NCI-H1105 treated with DMSO at 0.1 percent for 48 hours (cell line): ENCODE measurements at places on chromosomes 12 and 14.

- DNase-seq = no peak
Observed at GRCh38 chr14:84750763-84751554, 779.0 kb upstream of the FLRT2 start.

- DNase-seq = no peak
Observed at GRCh38 chr12:6157482-6157881, 33.0 kb upstream of the VWF start.

GRCh38 chr14:34536951-34537676, 2.4 kb downstream of the EAPP start:
- no peak for DNase-seq

DNA sequence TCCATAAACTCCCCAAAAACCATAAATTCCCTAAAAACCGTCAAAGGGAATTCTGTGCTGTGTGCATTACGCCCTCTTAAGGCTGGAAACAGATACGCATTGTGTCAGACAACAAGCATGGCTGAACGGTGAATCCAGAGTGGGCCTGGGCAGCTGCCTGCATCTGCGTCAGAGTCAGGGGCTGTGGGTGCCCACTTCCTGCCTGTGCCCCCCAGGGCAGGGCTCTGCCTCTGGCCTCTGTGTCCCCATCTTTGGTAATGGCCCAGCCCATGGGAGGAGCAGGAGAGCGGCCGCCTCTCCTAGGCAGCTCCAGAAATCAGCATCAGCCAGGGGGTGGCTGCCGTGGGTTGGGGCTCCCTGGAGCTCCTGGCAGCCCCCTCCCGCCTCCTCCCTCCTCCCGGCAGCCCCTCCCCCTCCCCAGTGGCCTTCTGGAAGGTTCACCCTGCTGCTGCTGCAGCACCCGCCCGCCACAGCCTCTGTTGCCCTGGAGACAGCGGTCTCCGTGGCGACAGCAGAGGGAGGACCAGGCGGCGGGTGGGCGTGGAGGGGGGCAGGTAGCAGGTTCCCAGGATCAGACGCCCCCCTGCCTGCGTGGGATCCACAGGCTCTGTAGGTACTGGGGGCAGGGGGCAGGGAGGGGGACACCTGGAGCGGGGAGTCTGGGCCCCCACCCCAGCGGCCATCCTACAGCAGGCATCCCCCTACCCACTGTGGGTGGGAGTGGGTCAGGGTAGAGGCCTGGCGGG, 5.9 kb downstream of the MMP17 start:
- no peak for DNase-seq

DNA sequence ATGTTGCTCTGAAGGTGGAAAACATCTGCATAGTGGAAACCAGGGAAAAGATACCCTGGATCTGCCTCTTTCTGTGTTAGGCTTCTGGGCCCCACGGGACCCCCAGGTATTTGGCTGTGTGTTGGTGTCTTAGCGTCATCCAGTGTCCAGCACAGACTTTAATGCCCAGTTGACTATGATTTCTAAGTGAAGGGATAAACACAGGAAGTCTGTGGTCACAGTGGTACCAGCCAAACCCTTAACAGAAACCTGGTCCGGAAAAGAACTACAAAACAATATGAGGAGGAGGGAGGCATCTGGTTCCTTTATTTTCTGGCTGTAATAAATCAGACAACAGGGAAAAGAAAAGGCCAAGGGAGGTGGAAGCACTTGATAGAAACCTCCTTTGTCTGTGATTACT, 56.4 kb downstream of the CMKLR1 start:
- DNase-seq = no peak

DNA sequence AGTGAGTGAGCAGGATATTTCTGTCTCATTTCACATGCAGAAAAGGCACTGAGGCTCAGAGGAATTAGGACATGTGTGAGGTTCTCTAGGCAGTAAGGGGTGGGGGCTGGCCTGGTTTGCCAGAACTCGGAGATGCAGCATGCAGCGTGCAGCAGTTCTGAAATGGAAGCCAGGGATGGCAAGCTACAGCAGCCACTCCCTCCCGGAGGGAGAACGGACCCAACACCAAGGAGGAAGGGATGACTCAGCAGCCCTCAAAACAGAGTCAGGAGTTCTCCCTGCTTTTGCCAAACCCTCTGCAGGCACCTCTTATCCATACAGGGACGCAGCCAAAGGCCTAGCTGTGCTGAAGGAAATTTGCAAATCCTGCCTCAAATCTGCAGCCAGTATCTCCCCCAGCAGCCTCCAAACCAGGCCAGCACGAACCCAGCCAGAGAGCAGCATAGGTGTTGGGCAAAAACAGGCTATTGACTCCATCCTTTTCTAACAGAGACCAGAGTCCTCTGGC, 10.3 kb upstream of the SERPINA3 start:
- no peak for DNase-seq

DNA sequence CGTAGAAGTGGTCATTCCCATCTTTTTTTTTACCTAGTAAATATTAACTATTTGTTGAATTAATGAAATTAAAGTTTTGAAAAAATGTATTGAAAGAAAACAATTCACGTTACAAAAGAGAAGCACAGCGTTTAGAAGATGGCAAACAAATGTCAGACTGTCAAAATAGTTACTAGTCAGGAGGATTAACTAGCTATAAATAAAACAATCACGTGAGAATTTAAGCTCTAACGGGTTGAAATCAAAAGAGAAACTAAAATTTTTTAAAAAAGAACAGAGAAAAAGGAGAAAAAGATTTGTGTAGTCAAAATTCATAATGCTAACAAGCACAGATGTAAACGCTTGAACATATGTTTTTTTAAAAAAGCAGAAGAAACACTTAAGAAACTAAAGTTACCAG, 26.4 kb downstream of the DDHD1 start:
- DNase-seq = no peak

DNA sequence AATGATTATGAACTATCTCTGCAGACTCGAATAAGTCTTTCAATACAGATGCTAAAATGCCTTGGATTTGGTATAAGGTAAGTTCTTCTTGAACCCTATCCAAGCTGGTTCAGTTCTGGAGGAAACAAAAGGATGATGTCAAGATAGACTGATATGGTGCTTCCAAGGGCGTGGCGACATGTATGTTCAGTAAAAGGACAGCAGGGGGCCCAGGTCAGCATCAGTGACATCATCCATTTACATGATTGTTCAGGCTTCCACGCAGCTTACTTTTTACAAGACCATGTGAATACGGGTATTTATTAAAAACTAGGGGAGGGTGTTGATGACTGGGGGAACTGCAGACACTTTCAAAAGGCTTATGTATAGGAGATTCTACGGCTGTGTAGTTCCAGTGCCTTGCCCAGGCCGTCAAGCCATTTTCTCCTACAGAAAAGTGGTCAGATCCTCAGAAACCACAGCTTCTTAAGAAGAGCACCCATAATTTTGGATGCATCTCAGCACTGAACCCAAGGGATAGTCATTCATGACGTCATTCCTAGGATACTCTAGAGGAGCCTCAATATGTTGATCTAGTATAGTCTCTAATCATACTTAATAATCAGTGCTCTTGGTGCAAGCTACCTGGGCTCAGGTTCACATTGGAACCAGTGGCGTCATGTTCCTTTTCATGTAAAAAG, 527.7 kb downstream of the FUT8 start:
- peak; percentile 6 for DNase-seq

DNA sequence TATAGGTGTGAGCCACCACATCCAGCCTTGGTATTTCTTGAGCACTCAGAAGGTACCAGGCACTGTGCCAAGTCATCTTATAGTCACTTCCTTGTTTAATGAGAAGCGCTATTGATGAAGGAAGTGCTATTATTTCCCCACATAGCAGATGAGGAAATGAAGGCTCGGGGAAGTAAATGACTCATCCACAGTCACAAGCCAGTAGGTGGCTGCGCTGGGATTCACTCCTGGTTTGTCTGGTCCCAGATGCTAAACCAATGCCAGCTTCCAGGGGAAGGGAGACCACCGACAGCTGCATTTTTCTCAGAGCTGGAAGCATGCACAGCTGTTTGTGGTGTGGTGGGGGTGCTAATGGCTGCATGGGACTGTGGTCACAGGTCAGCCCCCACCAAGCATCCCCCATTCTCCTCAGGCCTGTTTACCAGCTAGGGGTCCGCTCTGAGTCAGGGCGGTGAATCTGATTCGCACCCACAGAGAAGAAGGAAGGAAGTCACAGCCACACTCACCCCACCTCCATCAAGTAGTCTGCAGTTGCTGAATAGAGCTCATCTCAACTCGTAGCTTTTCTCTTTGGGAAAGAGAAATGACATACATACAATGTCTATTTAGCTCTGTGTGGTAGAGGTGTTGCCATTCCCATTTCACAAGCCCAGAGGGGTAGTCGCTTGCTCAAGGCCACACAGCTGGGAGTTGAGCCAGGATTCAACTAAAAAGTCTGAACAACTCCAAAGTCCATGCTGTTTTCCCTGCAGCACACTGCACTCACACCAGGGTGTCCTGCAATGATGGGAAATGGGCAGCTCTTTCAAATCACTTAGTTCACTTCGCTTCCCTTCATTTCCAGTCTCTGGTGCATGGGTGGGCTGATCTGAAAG, 6.3 kb upstream of the LTBP2 start:
- no peak for DNase-seq

DNA sequence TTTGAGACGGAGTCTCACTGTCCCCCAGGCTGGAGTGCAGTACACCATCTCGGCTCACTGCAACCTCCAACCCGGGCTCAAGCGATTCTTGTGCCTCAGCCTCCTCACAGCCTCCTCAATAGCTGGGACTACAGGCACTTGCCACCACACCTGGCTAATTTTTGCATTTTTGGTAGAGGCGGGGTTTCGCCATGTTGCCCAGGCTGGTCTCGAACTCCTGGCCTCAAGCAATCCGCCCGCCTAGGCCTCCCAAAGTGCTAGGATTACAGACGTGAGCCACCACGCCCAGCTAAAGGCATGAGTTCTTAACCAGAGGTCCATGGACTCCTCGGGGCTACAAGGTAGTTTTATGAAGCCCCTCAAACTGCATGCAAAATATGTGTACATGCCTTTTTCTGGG, 2.1 kb downstream of the SARNP start:
- no peak for DNase-seq

DNA sequence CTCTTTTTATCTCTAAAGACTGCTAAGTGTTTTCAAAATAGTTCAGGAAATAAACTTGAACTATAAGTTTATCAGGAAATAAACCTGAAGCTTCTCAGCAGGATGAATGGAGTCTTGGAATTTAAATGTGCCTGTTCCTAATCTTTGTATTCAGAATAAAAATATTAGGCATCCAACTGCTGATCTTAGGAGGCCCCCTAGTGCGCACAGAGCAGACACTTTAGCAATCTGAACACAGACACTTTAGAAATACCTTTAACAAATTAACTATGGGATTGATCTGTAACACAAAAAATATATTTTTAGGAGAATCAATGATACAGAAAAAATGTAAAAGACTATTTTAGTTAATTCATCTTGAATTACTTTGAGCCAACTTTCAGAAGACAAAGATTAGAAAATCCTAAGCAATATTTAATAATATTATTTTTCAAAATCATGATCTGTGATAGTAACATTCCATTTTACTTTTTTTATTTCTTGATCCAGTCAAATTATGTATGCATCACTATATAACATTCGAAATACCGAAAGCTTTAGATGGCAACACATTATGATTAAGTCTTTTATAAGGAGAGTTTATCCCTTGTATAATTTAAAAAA, 80.9 kb downstream of the SLC41A2 start:
- peak; percentile 77 for DNase-seq

DNA sequence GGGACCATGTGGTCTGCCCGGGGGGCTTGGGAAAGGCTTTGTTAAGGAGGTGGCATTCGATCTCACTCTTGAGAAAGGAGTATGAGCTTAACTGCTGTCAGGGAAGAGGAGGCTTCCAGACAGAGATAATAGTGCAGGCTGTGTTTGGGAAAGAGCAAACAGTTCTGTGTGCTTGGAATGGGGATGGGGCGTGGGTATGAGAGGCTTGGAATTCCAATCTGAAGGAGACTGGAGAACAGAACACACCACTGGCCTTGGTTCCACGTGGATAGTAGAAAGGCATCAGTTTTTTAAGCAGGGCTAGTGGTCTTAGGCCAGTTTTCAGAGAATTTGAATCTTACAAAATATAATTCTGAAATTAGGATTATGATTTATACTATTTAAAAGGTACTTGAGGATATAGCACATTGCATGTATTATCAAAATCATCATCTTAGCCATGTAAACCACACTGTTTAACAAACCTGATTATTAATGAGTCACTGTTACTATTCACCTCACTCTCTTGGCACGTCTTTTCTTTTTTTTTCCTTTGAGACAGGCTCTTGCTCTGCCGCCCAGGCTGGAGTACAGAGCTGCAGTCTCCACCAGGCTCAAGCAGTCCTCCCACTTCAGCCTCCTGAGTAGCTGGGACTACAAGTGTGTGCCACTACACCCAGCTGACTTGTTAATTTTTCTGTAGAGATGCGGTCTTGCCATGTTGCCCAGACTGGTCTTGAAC, 38.5 kb upstream of the KCNK13 start:
- DNase-seq = no peak

- DNase-seq = no peak
Observed at GRCh38 chr14:73105050-73105449, 31.3 kb upstream of the PSEN1 start.

- DNase-seq = peak; percentile 93
Observed at GRCh38 chr14:57136669-57137328, 131.9 kb downstream of the EXOC5 start.
